ENCODE measurements at places on chromosomes 2 and 18.

- no peak for DNase-seq
Observed at GRCh38 chr18:55651236-55651635, 63.2 kb upstream of the TCF4 start.

- DNase-seq = no peak
Observed at GRCh38 chr2:26482211-26483026, 4.5 kb upstream of the OTOF start.

DNA sequence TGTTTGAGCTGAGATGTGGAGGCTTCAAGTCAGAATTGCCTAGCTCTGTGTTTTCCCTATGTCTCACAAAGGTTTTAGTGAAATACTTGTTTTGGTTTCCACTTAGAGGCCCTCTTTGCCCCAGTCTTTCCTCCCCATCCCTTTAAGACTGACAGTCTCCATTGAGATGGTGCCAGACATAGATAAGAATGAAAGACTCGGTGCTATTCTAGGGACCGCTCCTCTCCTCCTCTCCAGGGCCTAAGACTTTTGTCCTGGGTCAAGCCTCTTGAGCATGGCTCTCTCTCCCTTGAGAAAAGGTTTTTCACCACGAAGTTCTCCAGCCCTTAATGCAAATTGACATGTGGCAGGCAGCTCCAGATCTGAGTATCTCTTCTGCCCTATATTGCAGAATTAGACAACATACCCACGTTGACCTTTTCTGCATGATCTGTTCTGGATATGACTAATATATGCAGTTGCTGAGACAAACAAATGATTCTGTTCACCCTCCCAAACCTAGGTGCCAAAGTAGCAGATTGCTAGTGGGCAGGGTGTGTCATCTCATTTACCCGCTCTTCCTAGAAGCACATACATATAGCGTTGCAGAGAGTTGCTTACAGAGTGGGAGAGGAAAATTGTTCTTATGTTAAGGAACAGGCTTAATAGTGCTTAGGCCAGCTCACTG is 47.5 kb upstream of the ACSL3 start:
- no peak for DNase-seq

GRCh38 chr2:99607861-99608491 is 118.2 kb upstream of the REV1 start:
- no peak for DNase-seq

DNA sequence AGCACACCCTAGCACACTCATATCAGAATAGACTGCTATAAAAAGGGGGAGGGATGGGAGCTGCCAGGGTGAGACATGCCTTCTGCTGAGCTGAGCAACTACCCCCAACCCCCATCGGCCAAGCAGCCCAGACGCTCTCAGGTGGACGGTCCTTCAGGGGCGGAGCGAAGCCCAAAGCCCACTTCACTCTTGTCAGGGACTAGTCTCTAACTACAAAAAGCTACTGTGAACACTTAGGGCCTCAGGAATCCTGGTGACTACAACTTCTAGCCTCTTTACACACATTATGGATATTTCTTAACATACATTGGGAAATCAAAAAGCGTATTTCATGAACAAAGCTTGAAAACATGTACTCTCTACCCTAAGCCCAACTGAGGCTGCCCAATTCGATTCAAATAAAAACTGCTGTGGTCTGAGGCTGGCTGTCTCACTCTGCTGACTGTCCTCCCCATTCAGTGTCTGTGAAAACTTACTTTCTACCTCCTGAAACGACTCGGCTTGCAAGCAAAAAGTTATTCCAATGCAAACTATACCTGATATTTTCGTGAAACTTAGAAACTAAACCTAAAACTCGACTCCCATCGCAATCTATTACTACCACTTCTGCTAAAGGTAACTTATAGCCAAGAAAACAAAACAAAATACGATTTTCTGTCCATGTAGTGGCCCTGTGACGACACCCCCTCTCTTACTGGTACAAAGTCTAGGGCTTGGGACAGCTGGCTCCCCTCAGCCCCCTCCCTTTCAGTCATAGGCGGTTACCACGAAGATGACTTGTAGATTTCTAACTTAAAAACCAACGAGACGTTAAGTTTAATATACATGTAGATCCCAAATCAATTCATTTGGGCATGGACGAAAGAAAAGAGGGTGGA is 1.2 kb downstream of the SERTAD2 start:
- DNase-seq = no peak

- no peak for DNase-seq
Observed at GRCh38 chr2:19651466-19651865, 250.3 kb downstream of the TTC32 start.

DNA sequence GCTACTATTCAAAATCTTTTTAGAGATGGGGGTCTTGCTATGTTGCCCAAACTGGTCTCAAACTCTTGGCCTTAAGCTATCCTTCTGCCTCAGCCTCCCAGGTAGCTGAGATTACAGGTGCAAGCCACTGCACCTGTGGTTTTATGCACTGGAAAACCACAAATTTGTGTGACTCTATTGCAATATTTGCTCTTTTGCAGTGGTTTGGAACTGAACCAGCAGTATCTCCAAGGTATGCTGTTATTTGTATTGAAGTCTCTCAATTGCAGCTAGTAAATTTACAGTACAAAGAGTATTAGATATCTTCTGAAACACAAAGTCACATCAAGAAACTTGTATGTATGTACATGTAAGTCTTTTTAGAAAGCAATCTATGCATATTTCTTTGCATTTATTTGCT is 46.2 kb downstream of the PPP4R1 start:
- no peak for DNase-seq

DNA sequence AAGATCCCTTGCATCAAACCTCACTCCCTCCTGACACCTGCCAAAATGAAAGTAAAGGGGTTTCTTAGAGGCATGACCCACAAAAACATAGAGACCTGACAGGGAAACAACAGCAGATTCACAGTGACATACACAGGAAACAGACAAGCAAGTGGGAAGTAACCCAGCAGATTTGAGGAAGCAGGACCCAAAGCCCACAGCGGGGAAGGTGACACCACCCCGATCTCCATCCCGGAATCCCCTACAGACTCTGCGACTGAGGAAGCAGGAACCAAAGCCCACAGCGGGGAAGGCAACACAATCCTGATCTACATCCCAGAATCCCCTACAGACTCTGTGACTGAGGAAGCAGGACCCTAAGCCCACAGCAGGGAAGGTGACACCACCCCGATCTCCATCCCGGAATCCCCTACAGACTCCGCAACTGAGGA is 21.6 kb downstream of the CIB4 start:
- DNase-seq = no peak

GRCh38 chr2:18106841-18107240 is 228.4 kb downstream of the KCNS3 start:
- no peak for DNase-seq

GRCh38 chr18:61742565-61743429 is 150.0 kb downstream of the RNF152 start:
- no peak for DNase-seq

DNA sequence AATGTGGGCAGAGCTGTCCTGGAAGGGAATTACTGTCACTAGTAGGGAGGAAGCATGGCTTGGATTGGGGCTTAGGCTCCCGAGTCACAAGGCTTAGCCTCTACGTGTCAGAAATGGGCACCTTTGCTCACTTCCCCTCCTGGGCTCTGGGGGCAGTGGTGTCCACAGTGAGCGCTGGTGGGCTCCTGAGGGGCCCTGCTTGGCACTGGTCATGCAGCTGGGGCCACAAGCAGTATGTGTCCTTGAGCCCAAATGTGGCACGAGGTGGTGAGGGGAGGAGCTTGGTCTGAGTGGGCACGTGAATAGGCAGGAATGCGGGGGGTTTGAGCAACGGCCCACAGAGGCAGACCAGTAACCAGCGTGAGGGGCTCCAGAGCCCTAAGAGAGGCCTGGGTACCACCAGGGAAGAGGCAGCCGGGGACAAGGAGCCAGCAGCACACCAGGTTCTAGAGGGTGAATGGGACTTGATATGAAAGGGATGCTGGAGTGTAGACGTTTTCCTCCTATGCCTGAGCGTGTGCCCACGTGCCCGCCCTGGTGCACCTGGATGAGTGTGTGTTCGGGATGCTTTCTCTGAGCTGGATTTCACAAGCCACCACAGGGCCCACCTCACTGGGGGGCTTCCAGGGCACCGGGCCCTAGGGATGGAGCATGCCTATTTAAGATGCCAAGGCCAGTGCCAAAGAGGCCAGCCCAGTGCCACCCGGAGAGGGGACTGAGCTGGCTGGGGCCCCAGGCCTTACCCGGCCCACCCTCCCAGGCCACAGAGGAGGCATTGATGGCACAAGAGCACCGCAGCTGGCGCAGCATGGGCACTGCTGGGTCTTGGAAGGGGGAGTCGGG is 22.8 kb upstream of the PTMA start:
- no peak for DNase-seq

DNA sequence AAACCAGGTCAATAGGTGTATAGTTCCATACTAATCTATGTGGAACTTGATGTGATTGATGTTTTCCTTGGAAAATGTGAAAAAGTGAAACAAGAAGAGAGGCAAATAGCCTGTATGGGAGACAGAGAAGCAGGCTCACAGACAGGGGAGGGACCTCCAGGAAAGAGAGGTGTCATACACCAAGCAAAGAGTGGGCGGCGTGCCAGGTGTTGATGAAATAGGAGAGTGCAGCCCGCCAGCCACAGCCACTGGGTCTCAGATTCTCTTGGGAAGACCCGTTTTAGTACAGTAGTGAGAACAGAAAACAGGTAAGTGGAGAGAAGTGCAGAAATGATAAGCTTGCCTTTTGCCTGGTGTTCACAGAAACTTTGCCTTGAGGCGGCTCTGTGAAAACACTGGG is 301.9 kb downstream of the ZNF407 start:
- no peak for DNase-seq

GRCh38 chr2:108978709-108979111 is 10.3 kb downstream of the EDAR start:
- no peak for DNase-seq

DNA sequence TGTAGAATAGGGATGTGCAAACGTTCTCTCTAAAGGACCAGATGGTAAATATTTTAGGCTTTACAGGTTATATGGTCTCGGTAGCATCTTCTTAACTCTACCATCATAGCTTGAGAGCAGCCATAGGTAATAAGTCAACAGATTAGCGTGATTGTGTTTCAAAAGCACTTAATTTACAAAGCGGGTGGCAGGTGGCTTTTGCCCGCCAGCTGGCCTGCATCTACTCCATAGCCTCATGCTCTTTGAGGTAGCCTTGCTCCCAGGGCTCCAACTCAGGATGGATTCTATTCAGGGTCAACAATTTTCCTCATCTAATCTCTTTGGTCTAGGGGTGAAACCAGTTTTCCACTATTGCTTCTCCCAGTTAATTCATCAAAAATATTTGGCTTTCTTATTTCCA is 5.0 kb upstream of the ATP9B start:
- DNase-seq = no peak

DNA sequence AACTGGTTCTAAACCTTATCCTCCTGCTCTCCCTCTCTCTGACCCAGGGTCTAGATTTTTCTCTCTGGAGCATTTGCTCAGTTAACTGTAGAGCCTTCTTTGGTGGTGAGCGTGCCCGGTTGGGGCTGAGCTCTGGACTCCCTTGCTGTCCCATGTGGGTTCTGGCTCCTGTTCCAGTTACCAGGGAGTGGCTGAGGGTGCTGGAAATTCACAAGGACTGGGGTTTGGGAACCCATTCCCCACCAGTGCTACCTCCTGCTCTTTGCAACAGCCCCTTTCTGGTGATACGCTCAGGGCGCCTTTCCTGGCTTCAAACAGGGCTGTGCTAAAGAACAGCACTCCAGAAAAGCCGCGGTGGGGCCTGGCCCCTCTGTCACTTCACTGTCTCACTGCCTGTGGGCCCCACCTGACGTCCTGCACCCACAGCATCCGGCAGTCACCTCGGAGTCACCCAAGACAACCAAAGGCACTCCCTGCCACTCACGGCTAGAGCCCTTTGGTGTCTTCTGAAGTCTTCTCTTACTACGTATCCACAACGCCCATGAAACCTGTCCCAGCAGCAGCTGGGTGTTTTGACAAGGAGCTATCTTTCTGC is 41.3 kb downstream of the CAPN13 start:
- no peak for DNase-seq

DNA sequence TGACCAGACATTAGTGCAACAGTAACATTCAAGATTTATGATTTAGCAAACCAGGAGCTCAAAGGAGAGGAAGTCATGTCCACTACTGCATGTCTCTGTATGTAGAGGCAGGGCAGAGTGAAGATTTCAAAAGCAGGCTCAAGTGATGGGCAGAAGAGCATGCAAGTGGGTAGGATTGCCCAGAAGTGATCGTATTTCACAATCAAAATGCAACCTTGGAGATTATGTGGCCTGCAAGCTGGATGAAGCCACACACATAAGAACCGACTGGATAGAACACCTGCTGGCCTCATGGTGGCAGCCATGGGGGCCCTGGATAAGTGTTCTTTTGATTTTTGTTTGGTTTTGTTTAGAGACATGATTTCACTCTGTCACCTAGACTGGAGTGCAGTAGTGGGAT is 286.8 kb upstream of the RAB12 start:
- no peak for DNase-seq

- no peak for DNase-seq
Observed at GRCh38 chr2:56576001-56576400, 392.2 kb downstream of the CCDC85A start.

DNA sequence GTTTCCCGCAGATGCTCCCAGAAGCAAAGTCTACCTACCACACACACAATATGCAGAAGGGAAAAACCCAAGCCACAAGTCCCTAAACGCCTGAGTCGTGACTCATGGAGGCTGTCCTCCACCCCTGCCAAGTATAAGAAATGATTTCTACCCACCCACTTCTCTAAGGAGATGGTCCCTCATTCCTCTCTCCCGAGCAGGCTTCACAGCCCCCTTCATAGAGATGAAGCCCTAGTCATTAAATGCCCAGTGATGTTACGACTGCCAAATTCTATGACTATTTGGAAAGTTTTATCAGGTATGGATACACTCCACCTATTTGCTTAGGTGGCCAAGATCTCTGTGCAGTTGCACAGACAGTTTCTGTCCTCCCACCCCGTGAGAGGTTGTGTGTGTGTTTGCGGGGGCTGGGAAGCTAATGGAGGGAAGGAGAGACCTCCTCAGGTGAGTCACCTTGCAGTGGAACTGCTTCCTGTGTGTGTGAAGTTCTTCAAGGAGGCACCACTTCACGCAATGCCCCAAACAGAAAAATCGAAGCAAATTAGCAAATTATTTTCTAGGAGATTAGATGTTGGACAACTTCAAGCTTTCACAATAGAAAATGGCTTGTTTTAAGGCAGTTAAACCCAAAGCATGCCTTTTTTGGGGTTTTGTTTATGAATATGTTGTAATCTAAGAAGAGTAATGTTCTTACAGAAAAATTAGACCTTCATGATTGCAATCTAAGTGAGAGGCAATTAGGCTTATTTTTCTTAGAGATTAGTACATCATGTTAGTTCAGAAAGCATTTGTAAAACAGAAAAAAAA is 175.2 kb downstream of the TGIF1 start:
- peak; percentile 94 for DNase-seq

All from AG04449 (cell line).